ENCODE measurements at places on chromosomes 16 and 17.

- no peak for DNase-seq
Observed at GRCh38 chr17:44083250-44083849, 12.8 kb downstream of the G6PC3 start.

- DNase-seq, result no peak
Observed at GRCh38 chr16:79062336-79062735, 538.2 kb downstream of the MAF start.

GRCh38 chr16:22272870-22273650 lies 24.1 kb upstream of the POLR3E start:
- no peak for DNase-seq

- DNase-seq, result peak; percentile 16
Observed at GRCh38 chr17:39538866-39539265, 68.9 kb downstream of the NEUROD2 start.

- DNase-seq, result peak; percentile 99
Observed at GRCh38 chr17:67390646-67391361, 13.7 kb downstream of the PITPNC1 start.
